Trophoblast cell (in vitro differentiated cells and primary cell): ENCODE measurements at places on chromosomes 13 and 19.

- DNase-seq: no peak
Measured at GRCh38 chr13:76379341-76380105, 506.7 kb downstream of the KCTD12 start.

- no peak for DNase-seq
Measured at GRCh38 chr19:2266183-2266993, 10.2 kb upstream of the JSRP1 start.

- DNase-seq: no peak
Measured at GRCh38 chr13:44420376-44421220, 47.0 kb downstream of the SERP2 start.

DNA sequence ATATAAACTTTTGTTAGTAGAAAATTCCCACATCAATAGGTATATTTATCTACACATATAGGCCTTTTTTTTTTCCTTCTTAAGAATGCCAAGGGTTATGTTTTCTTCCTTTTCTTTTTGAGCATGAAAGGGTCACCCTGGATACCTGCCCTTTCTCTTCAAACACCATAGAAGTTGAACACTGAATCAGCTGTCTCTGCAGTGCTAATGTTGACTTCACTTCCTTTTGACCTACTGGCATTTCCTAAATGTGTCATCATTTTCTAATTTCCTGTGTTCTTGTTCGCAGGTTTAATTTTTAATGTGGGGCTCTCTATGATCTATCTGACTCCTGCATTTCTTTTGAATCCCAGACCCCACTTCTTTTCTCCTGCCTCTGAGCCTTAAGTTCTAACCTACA, 532.0 kb downstream of the GPC6 start:
- no peak for DNase-seq

DNA sequence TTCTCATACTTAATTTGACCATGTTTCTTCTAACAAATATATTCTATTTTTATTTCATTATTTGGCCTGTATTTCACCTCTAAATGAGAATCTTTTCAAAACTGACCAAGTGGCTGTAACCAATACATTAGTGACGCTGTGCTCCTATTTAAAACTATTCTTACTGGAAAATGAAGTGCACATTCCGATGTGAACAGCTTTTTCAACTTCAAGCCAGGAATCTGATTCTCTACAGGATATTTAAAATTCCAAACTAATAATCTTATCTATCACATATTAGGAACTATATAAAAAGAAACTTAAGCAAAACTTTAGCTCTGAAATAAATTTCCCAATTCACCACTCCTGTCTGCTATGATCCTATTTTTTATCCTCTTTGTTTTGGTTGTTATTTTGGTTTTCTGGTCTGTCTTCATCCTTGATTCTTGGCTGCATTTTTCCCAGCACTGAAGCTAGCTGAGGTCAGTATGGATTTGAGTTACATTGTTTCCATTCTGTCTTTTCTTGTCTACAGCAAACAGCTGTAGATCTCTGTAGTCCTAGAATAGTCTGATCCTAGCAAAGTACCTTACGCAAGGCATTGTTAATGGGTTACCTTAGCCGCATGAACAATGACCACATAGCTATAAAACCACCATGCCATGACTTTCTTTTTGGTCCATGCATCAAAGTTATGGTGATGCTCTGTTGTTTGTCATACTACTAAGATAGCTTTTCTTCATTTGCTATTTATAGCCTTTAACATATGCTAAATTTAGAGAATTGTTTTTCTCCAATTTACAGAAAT, 748.6 kb upstream of the SPRY2 start:
- DNase-seq: no peak

GRCh38 chr19:273393-273792, 17.8 kb downstream of the PLPP2 start:
- peak; percentile 75 for DNase-seq

- DNase-seq: no peak
Measured at GRCh38 chr13:35984776-35985453, 146.3 kb downstream of the DCLK1 start.

DNA sequence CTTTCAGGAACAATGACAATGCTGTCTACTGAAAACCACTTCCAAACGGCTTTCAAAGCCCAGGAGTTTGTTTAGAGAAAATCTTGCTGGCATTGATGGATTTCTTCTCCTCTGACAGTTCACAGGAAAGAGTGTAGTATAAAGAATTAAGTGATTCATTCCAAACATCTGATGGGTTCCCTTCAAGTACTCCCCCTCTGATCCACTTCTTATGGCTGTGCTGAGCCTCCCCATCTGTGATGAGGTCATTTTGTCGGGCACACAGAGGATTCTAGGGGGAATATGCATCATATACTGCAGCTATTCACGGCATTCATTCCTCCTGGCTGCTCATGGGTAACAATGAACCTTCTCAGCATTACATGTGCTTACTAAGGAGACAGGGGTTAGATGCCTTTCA, 107.9 kb downstream of the RGCC start:
- no peak for DNase-seq

GRCh38 chr13:34720618-34721017, 221.5 kb upstream of the NBEA start:
- DNase-seq: no peak

DNA sequence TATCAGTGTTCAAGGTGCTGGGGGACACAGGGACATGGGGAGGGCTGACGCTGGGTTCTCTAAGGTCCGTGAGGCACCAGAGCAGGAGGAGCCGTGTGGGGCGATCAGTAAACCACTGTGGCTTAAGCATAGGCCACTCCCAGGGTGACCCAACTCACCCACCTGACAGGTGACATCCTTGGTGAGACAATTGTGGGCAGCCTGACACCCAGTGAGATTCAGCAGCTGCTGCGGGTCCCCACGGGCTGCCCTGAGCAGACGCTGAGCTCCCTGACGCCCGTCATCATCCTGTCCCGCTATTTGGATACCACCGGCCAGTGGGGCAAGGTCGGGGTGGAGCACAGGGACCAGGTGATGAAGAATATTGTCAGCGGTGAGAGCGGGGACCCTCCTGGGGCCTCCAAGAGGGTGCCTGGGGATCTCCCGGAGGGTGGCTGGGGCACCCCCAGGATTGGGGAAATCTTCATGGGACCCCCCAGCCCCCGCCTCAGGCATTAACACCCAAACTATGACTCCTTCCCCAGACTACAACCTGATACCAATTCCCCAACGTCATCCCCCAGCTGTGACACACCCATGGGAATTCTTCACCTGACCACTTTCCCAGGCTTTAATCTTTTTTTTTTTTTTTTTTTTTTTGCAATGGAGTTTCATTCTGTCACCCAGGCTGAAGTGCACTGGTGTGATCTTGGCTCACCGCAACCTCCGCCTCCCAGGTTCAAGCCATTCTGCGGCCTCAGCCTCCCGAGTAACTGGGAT, 33.3 kb upstream of the SHFL start:
- no peak for DNase-seq

- DNase-seq: no peak
Measured at GRCh38 chr13:29336356-29336755, 259.1 kb downstream of the SLC7A1 start.

DNA sequence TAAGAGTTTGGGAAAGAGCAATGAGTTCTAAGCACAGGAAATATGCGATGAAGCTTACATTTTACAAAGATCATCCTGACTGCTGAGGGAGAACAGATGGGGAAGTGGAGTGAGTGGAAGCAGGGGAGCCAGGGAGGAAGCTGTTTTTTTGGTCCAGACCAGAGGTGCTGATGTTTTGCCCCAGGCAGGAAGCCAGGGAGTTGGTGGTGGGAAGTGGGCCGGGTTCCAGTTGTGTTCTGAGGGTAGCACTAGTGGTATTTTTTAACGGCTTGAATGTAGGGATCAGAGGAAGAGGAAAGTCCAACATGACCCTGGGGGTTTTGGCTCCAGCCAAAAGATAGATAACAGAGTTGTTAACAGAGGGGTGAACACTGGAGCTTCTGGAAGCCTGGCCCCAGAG, 20.7 kb upstream of the OLFM4 start:
- DNase-seq: no peak

DNA sequence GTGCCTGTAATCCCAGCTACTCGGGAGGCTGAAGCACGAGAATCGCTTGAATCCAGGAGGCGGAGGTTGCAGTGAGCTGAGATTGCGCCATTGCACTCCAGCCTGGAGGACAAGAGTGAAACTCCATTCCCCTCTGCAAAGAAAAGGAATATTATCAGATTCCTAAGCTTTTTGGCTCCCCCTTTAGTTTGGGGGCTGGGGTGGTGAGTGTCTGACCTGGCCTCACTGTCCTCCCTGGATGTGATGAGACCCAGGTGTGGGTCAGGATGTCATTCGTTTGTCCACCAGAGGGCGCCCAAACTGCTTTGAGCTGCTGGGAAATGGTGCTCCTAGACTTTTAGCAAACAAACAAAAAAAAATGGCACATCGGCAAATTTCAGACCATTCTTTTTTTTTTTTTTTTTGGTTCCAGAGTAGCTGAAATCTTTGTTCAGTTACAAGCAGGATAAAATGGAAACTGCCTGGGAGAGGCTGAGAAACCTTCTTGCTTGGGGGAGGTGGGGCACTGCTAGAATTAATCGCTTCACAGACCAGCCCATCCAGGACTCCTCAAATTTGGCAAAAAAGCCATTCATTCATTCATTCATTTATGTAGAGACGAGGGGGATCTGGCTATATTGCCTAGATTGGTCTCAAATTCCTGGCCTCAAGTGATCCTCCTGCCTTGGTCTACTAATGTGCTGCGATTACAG, 29.4 kb downstream of the SPC24 start:
- DNase-seq: peak; percentile 91

DNA sequence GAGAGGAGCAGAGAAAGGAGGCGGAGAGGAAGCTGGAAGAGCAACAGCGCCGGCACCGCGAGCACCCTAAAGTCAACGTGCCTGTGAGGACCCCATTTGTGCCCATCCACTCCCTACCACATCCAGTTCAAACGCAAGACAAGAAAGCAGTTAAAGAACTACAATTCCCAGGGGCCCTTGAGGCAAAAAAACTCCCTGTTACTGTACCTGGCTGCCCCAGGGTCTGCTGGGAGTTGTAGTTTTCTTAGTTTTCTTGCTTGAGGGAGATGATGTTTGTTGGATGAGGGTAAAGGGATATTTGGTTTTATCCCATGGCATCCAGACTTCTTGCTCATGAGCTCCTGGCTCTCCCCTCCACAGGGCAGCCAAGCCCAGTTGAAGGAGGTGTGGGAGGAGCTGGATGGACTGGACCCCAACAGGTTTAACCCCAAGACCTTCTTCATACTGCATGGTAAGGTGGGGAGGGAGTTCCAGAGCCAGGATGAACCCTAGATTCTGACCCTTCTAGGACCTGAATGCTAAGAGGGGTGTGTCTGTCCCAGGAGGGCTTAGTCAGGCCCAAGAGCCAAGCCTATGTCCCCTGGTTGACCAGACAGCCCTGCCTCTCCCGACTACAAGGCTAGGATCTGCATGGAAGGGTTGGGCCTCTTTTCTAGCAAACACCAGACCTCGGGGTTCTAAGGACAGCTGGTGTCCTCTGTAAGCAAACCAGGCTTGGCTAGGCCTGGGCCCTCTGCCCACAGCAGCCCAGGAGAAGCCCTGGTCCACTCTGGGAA, 13.2 kb downstream of the NUCB1 start:
- DNase-seq: peak; percentile 55

- DNase-seq: no peak
Measured at GRCh38 chr13:42373048-42373812, 101.3 kb downstream of the AKAP11 start.

DNA sequence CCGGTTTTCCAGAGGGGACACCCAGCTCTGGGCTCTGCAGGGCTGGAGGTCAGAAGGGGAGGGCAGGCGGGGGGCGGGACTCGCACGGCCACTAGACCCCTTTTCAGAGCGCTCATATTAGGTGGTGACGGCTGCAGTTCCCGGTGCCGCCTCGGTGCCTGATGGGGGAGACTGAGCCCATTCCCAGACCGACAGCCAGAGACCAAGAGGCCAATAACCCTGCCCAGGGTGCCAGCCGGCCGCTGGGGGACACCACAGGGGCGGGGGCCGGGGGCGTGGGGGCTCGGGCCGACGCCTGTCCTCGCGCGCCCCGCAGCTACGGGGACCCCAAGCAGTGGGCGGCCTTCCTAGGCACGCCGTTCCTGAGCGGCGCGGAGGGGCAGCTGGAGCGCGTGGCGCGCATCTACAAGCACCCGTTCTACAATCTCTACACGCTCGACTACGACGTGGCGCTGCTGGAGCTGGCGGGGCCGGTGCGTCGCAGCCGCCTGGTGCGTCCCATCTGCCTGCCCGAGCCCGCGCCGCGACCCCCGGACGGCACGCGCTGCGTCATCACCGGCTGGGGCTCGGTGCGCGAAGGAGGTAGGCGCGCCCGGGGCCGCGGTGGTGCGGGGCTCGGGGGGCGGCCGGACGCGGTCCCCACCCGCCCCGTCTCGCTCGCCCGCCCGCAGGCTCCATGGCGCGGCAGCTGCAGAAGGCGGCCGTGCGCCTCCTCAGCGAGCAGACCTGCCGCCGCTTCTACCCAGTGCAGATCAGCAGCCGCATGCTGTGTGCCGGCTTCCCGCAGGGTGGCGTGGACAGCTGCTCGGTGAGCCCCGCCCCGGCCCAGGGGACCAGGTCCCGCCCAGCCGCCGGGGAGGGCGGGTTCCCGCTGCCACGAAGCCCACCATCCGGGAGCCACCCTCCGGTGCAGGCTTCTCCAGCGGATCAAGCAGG, 2.4 kb downstream of the TIMM13 start:
- peak; percentile 43 for DNase-seq

- no peak for DNase-seq
Measured at GRCh38 chr19:2668175-2668763, 34.2 kb downstream of the GNG7 start.

DNA sequence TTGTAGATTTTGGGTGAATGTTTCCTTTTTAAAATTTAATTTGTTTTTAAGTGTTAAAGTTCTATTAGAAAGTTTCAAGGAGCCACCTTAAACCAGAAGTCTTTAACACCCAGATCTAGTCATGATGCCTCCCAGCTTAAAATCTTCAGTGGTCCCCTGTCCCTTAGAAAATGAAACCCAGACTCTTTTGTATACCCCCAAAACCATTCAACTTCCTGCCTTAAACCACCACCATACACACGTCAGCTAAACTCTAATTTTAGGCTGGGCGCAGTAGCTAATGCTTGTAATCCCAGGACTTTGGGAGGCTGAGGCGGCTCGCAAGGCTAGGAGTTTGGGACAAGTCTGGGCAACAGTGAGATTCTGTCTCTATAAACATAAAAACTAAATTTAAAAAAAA, 37.9 kb downstream of the N4BP2L1 start:
- DNase-seq: no peak

DNA sequence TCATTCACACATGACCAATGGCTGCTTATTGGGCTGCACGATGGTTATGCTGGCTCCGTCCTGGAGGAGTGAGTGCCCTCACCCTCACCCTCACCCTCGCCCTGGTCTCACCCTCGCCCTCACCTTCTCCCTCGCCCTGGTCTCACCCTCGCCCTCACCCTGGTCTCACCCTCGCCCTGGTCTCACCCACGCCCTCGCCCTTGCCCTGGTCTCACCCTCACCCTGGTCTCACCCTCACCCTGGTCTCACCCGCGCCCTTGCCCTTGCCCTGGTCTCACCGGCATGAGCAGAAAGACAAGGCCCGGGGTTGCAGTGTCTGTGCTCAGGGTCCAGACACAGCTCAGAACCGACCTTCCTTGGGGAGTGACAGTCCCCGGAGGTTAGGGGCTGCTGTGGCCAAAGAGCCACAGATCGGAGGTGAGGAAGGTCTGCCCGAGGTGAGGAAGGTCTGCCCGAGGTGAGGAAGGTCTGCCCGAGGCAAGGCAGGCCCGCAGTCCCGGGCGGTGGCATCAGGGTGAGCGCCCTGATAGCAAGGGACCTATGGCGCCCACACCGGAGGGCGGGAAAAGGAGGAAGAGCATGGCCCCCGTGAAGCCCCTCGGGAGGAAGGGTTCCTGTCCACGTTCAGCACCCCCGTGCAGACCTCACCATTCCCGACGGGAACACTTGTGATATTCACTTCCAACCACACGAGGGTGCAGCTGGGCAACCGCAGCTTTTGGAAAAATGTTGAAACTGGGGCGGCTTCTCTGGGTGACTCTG, 65.6 kb downstream of the MCF2L start:
- peak; percentile 56 for DNase-seq

- DNase-seq: no peak
Measured at GRCh38 chr13:110334841-110335490, 27.9 kb downstream of the COL4A2 start.
